ENCODE measurements at places on chromosomes 7 and 10. TPM values are rescaled to one million over a fixed set of nuclear protein-coding genes. Genes with fewer than 3 reads are reported as not detected.

DNA sequence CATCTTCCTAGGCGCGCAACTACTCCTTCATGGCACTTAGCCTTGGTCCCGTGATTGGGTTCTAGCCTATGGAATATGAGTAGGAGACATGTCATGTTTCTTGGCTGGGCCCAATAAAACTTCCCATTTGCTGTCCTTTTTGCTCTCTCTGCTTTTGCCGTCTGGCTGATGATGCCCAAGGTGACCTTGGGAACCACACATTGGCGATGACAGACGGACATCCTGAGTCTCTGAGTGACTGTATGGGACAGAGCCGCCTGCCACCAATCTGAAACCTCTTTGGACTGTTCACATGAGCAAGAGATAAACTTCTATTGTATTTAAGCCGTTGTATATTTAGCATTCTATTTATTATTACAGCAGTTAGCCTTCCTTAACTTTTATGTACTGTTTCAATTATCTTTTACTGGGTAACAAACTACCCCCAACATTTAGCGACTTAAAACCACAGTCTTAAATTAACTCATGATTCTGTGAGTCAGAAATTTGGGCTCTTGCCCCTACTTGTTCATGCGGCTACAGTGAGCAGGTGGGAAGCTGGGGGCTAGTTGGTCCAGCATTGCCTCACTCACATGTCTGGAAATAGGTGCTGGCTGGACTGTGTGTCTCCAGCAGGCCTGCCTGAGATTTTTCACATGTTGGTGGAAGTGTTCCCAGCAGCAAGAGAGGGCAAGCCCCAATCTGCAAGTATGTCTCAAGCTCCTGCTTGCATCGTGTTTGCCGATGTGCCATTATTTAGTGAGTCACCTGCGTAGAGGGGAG, 71.7 kb downstream of the NOD1 start:
- DNase-seq = no peak

- DNase-seq = no peak
Measured at GRCh38 chr7:112089551-112089950, 116.6 kb downstream of the DOCK4 start.

CDC123 gene
- total RNA-seq = 45.8 TPM

GRCh38 chr7:79833616-79834015, 301.0 kb upstream of the GNAI1 start:
- DNase-seq = no peak

CFAP70 gene
- total RNA-seq = 0.95 TPM

ACTL6B gene
- total RNA-seq = not detected

SNX13 gene
- 37.4 TPM for total RNA-seq

GRCh38 chr10:19046679-19047078, 1.9 kb upstream of the MALRD1 start:
- no peak for DNase-seq

JMJD1C gene
- total RNA-seq = 208 TPM

ARHGAP22 gene
- total RNA-seq = not detected

DNA sequence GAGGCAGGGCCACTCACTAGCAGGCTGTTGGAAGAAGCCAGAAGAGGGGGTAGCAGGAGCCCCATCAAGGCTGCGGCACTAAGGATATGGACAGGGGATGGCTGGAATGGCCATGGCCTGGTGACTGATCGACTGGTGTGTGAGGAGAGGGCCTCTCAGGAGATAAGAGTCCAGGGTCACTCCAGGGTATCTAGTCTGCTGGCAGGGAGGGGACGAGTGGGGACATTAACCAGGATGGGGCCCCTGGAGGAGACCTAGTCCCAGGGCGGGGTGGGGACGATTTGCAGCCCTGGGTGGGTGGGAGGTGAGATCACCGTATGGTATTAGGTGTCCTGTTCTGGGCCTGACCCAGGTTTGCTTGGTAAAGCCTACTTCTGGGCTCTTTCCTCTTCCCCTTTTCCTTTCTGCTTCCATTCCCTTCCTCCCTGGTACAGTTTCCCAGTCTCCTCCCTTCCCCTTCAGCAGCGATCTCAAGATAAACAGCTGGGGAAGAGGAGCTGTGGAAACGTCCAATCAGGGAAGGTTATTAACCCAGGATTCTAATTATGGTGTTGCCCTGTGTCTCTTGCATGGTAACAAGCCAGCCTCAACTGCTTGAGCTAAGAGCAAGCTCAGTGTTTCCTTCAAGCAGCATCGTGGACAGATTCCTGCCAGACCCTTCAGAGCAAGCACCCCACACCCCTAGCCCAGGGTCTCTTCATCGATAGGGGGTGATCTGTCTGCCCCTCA, 233.2 kb downstream of the RPS24 start:
- no peak for DNase-seq

DNA sequence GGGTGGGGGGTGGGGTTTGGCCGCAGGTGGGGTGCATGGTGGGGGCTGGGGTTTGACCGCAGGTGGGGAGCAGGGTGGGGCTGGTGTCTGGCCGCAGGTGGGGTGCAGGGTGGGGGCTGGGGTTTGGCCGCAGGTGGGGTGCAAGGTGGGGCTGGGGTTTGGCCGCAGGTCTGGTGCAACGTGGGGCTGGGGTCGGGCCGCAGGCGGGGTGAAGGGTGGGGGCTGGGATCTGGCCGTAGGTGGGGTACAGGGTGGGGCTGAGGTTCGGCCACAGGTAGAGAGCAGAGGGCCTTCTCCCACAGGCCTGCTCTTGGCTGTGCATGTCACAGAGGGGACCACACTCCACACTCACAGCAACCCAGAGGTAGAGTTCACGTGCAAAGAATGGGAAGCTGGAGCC, 586.6 kb downstream of the PTPRN2 start:
- no peak for DNase-seq

DNA sequence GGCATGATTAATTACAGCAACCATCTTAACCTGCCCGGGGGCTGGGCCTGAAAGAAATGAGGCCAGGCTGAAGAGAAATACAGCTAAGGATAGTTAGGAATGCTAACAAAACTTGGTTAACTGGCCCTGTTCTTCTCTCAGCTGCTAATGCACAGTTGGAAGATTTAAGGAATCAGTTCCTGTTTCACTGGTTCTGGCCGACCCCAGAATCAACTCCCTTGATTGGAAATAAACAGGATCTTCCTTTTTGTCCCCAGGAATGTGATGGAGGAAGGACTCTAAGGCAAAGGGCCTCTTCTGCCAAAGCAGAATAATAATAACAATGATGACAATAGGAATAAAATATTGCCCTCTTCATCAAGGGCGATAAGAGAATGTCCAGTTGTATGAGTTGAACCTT, 3.5 kb upstream of the LRMDA start:
- no peak for DNase-seq

GRCh38 chr10:3679950-3680629, 104.9 kb downstream of the KLF6 start:
- no peak for DNase-seq

CYP2E1 gene
- total RNA-seq = 2.9 TPM

ADAM12 gene
- 1.6 TPM for total RNA-seq

DNA sequence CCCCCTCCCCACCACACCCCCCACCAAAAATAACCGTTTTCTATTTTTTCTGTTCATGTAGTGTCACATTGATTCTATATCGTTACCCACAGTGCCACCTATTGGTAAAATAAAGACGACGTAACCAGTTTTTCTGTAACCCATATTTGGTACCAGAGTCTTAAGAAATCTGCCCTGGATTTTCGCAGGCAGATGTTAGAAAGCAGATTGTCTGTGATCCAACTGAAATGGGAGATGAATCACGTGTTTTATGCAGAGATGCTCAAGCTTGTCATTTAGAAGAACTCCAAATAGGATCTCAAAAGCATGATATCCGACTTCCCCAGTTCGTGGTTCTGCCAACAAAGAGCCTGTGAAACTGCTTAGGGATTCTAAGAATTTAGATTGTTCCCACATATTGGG, 261.1 kb upstream of the CSTF2T start:
- DNase-seq = peak; percentile 44

Data from natural killer cell (primary cell).